ENCODE measurements at places on chromosomes 1 and 21.

DNA sequence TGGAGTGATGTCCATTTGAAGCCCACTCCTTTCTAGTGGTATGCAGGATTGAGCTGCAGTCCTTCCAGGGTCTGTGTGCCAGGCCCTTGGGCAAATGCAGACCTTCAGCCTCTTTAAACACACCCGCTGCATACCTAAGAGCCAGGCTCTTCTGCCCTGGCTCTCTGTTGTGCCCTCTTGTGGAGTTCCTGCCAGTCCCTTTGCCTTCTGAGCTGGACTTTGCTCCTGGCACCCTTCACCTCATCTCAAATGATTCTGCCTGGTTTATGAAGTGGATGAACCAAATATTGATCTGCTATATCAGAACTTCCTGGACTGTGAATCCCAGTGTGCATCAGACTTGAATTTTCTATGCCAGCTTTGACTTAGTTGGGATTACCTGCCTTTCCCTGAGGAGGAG is 158.8 kb downstream of the URB2 start:
- DNase-seq, result no peak

- no peak for DNase-seq
These were observed 69.8 kb downstream of the KCNT2 start for GRCh38 chr1:196538473-196538872.

- no peak for DNase-seq
These were observed at the start of gene CELA2A for GRCh38 chr1:15456313-15456954. CELA2A (plus strand) TSS chr1:15456732; CDS start chr1:15456754, 22 bp downstream.

GRCh38 chr1:243959998-243960397 is 91.1 kb upstream of the ZBTB18 start:
- no peak for DNase-seq

- no peak for DNase-seq
These were observed 520 bp downstream of the CLIC6 start for GRCh38 chr21:34669149-34669879.

DNA sequence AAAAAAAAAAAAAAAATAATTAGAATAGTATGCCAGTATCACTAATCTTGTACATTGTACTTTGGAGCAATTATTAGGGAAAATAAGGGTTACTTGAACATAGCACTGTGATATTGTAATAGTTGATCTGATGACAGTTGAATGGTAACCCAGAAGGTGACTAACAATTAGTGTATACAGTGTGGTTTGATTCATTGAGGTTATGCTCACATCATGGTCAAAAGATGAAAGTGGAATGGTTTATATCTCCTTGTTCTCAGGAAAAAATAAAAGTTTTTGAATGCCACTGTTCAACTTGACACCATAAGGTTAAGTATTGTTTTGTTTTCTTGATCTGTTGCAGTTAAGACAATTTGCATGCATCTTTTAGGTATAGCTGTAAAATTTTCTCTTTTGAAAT is 87.0 kb downstream of the GPR52 start:
- no peak for DNase-seq

DNA sequence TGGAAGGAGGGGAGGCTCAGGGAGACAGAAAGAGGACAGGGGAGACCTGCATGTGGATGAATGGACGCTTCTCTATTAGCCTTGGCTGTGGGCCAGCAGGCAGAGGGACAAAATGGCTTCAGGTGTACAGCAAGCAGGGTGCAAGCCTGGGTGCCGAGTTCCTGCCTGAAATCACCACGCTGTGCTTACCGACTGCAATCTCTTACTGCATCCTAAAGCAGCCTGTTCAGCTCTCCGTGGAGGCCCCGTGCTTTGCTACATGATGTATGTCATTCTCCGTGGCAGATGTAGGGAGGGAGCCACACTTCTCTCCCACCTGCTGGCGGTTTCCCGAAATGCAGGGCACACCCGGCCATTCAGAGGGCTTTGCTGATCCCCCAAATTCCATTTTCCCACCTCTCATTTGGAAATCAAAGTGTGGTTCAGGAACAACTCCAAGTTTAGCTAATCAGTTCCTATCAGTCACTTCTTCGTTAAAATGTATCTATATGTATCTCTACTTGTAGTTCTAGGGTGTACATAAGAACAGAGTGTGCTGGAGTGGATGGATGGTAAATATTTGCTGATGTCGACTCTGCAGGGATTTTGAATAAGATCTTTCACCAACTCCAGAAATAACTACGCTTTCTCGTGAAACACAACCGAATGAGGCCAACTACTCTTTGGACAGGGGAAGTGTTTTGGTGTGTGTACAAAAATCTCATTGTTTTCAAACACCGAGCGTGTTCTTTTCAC is 122.3 kb upstream of the BACE2 start:
- no peak for DNase-seq

DNA sequence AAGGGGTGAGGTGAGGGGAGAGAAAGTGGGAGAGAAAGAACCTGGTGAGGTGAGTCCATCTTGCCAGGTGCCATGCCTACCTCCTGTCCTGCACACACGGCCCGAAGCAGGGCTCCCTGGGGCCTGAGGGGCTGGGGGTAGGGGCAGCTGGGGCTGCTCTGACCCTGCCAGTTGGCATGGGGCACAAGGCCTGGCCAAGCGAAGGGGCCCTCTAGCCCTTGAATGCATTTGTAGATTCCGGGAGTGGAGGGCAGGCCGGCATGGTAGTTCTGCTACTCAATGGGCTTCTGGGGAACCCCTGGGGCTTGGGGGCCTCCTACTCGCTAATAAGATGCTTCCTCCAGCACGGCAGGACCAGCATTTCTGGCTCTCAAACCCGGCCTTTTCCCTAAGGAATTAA is 3.6 kb upstream of the PRDM16 start:
- DNase-seq, result no peak

DNA sequence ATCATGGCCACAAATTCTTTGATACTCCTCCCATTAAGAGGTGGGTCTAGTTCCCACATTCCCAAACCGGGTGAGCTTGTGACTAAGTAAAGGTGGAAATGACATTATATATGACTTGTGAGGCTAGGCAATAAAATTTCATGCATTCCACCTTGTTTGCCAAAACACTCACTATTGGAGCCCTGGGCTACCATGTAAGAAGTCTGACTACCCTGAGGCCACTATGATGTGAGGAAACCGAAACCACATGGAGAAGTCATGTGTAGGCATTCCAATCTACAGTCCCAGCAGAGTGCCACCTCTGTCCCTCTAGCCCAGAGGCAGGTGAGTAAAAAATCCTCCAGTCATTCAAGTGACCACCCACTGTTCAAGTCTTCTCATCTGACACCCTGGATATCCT is 17.9 kb upstream of the SMG7 start:
- DNase-seq, result no peak

GRCh38 chr1:213138892-213139291 is 87.9 kb downstream of the RPS6KC1 start:
- DNase-seq, result no peak

- DNase-seq, result no peak
These were observed 185.2 kb upstream of the TMEM51 start for GRCh38 chr1:14968251-14968851.

- DNase-seq, result no peak
These were observed 8.2 kb upstream of the RCSD1 start for GRCh38 chr1:167621780-167622313.

DNA sequence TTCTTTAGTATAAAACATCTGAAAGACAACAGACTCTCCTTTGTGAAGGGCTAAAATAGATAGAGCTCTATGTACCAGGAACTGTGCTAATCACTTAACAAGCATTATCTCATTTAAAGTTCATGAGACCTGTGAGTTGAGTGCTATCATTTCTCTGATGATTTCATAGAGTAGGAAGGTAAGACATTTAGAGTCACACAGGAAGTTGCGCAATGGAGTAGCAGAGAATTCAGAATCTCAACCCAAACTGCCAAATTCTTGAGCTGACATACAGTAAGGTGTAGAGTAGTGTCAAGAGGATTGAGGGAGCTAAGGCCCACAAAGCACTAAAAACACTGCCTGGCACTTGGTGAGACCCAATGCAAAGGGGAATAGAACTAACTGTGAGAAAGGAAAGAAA is 384.3 kb downstream of the NTNG1 start:
- DNase-seq, result no peak

- DNase-seq, result no peak
These were observed 2.8 kb downstream of the DHCR24 start for GRCh38 chr1:54884135-54884586.

DNA sequence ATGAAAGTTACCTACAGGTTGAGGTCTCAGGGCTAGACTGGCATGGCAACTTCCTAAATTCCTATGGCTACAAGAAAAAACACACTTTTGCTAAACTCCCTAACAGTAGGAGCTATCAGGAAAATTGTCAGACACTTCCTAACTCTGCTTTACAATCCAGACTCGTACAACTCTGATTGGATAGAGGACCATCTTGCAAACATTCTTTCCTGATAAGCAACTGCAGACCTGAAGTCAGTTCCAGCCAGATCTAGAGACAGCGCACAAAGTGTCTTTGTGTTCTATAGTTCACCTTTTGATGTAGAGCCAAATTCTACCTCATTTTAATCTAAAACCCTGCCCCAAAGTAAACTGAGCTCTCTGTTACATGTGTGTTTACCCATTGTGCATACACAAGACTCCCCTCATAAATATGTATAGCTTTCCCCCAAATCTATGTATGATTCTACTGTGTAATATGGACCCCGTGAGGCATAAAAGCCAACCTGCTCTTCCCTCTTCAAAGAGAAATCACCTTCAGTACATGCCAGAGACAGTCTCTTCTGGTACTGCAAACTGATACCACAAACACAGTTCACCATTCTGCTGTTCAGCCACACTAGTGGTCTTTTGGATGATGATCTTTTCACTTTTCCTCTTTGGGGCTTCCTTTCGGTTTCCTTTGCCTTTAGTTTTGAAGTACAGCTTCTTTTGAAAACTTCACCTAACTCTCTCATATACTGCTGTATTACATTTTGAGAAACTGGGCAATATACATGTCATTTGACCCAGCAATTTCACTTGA is 21.7 kb downstream of the ZP4 start:
- no peak for DNase-seq

DNA sequence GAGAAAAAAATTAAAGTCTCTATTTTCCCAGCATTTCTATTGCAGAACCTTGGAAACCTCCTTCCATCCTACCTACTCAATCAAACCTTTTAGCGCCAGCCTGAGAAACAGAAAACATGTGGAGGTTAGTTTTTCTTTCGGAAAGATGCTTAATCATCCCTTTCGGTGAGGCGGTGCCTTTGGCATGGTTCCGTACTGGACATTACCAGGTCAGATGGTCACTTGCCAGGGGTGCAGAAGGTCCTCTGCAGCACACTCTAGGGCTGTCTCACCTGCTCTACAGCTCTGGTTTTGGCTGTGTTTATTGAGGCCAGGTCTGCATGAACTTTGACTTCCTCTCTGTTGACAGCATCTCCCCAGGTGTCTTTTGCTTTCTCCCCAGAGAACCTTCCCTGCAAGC is 121.5 kb downstream of the PLD5 start:
- no peak for DNase-seq

DNA sequence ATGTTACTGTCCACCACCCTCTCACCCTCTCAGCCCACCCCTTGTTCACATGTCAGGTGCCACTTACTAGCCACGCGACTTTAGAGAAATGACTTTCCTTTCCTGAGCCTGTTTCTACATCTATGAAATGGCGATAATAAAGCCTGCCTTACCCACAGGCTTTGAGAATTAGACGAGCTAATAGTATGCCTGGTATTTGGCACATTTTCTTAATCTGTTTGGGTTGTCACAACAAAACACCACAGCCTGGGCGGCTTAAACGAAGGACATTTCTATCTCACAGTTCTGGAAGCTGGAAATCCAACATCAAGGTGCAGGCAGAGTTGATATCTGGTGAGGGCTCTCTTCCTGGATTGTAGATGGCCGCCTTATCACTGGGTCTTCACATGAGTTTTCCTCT is 273.9 kb upstream of the FMN2 start:
- no peak for DNase-seq
